ENCODE measurements at places on chromosomes 13 and 19.

GRCh38 chr13:42740753-42741152, 40.6 kb upstream of the FAM216B start:
- no peak for DNase-seq

GRCh38 chr13:99406799-99407201, 94.5 kb upstream of the TM9SF2 start:
- no peak for DNase-seq

DNA sequence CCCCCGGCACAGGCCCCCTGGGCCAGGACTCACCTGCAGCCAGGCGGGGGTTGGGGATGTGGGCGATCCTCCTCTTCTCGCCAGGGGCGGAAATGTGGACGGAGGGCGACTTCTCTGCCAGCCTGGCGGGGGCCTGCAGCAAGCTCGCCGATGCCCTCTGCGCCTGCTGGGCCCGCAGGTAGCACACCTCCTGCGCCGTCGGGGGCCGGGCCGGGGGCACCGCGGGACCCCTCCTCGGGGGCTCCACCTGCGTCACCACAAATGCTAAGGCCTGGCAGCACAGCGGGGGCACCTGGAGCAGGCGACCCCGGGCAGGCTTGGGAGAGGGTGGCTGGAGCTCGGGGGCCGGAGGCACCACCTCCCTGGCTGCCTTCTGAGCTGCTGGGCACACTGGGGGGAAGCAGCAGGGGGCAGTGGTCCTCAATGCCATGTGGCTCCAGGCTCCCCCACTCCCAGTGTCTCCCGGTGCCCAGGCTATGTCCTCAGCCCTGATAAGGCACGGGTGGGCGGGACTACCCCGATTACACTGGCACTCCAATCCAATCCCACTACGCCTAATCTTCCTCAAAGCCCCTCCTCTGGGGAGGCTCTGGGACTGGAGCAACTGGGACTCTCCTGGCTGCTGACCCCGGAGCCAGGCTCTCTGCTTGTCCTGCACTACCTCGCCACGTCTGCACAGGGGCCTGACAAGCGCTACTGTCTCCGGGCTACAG, 11.6 kb upstream of the ATP8B3 start:
- DNase-seq = no peak

GRCh38 chr19:48962029-48962848, 2.9 kb upstream of the FTL start:
- no peak for DNase-seq

DNA sequence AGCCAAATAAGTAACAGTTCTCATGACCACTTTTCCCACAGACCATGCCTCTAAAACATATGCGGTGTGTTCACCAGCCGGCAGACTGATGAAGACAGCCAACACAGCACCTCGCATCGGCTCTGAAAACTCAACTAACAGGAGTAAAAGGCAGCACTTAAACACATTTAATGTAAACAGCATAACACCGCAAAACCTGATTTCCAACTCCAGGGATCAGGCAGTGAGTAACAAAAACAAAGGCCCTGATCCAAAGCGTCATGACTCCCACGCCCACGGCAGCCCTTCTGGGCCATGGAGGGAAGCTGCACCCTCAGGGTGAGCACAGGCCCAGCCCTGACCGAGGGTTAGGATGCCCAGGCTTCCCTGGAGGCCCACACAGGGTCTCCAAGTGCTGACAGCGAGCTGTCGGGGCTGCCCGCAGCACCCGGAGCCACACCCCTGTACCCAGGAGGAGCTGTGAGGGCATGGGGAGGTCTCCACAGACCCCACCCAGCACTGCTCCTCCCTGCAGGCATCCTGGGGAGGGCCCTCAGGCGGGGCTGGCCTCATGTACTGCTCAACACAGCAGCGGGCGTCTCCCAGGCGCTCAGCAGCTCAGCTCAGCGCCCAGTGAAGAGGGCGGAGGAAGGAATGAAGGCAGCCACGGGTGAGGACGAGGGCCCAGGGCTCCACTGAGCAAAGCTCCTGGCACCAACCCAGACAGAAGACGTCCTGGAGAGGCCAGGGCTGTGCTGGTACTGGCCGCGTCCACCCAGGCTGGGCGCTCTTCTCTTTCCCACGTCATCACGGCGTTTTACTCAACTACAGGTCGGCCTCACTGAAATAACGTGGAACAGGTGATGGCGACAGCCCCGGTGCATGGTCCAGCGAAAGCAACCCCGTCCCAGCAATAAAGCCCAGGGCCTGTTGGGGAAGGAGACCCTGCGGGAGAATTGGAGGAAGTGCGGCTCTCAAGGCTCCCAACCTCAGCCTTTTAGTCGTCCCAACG, 53.7 kb downstream of the RASA3 start:
- DNase-seq = no peak
